Left kidney (tissue), 8 donors: ENCODE measurements at places on chromosomes 4 and X. TPM values are rescaled to one million over a fixed set of nuclear protein-coding genes. Genes with fewer than 3 reads are reported as not detected.

The IL13RA1 gene
- 58.9 TPM for polyA plus RNA-seq

The MXRA5 gene
- polyA plus RNA-seq = 5.6 TPM

DNA sequence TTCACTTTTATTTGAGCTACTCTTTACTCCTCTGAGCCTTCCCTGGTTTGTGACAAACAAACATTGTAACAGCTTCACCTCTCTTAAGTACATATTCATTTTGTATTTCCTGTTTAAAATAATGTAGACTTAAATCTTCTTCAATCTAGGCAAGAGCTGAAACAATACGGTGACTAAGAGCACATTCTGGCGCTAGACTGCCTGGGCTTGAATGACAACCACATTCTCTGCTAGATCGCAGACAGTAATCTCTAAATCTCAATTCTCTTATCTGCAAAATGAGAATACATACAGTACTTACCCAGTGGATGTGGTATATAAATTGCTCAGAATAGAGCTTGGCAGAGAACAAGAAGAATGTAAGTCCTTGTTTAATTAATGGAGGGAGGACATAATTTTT lies 144.8 kb downstream of the ARAP2 start:
- DNase-seq = no peak

The NEUROG2 gene
- not detected for polyA plus RNA-seq

DNA sequence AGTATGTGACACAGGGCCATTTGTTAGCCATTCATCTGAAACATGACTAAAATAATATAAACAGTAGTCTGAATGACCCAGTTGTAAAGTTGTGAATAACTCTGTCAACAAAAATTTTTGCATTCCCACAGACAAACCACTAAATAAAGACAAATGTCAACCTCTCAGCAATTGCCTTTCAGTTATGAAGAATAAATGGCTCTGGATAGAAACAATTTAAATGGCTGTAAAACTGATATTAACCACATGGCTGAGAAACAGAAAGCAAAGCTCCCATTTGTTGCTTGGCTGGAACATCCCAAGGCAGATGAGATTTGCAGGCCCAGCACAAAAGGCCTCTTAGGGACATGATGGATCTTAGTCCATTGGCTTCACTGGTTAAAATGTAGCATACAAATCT lies 296.3 kb downstream of the GALNTL6 start:
- DNase-seq = no peak

DNA sequence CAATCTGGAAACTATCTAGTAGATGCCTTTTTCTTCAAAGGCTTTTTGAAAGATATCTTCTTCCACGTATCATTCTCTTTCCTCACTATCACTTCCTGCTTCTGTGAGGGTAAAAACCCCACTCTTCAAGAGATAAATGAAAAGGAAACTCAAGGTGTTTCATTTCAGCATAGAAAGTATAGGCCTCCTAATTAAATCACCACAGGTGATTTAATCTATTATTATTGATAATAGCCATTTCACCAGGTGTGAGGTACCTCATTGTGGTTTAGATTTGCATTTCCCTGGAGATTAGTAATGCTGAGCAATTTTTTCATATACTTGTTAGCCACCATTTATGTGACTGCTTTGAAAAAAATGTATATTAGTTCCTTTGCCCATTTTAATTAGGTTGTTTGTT lies 92.0 kb upstream of the EMCN start:
- no peak for DNase-seq

The OTC gene
- not detected for polyA plus RNA-seq

- DNase-seq = no peak
Observed at GRCh38 chr4:152304220-152304619, 231.7 kb downstream of the FBXW7 start.

DNA sequence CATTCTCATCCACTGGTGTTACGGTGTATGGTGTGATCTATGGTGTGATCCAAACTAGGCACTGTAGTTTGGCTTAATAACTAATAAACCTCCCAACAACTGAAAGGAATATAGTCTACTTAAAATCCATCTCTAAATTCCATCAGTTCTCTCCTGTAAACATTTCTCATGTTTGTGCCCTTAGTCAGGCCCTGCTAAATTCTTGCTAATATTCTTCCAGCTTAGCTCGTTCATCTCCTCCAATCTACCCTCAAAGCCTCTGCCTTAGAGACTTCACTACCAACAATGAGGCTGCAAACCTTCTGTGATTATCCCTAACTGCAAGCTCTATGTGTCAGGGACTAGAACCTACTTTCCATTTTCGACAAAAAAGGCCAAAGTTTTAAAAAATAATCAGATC lies 28.1 kb downstream of the ZAR1 start:
- no peak for DNase-seq

The STK32B gene
- polyA plus RNA-seq = 11.1 TPM

GRCh38 chr4:112938461-112939058 lies 110.9 kb upstream of the ANK2 start:
- peak; percentile 57 for DNase-seq

DNA sequence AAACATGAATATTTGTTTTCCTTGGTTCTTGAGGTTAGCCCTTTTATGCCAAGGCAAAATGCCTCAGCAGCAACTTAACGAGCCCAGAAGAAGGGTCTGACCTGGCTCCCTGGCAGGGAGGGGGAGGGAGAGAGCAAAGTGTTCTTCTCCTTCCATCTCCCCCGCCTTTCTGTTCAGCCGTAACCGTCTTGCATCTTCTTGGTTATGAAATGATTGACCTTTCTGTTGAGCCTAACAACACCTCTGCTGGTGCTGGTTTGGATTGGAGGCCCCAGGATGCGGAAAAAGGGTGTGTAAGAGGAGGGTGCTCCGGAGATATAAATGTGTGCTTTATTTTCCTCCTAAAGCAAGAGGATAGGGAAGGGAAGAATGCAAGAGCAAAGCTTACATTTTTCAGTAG lies 44.7 kb downstream of the PTTG2 start:
- no peak for DNase-seq

The NBDY gene
- 99.7 TPM for polyA plus RNA-seq

DNA sequence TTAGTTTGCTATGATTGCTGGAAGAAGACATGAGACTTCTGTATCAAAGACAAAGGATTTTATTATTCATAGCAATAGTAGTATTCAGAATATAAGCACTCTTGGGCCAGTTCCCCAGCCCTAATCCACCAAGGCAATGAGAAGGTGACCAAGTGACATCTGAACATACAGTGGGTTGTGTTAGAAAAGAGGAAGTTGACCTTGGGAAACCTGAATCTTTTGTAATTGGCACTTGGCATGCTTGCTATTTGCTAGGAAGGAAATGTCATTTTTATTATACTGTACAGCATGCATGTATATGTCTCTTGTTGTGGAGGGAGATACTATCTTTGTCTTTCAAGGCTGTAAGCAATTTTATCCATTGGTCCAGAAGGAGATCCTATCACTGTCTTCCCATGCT lies 216.1 kb upstream of the FAT1 start:
- no peak for DNase-seq

DNA sequence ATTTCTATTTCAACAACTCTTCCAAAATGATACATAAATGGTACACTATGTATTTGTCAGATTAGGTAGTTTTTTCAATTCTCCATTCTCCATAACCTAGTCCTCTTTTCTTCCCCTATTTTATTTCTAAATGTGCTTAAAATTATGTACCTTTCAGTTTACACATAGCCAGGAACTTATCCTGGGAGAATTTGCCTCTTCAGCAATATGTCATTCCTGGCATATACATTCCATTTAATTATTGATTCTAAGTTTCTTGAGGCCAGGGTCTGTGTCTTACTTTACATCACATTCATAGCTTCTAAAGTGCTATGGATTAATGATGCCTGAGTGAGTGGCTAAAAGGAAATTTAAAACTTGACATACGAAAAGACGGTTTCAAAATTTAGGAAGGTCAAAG lies 199.8 kb downstream of the PDGFRA start:
- no peak for DNase-seq

- no peak for DNase-seq
Observed at GRCh38 chrX:24423960-24424359, 41.1 kb upstream of the PDK3 start.

The ABCD1 gene
- polyA plus RNA-seq = 6.4 TPM

DNA sequence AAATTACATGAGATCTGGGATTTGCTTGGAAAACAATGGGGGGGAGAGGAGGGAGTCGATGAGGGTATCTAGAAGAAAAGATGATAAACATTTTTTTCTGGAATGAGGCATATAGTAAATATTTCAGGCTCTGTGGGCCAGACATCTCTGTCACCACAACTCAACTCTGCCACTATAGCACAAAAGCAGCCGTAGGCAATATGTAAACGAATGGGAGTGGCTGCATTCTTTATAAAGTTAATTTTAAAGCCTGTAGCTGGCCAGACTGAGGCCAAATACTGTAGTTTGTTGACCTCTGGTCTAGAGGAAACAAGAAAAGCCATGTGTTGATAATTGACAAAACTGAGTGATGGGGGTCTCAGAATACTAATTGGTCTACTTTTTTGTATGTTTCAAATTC lies 14.1 kb upstream of the TCEANC start:
- DNase-seq = no peak

- no peak for DNase-seq
Observed at GRCh38 chr4:21901831-21902230, 46.7 kb downstream of the KCNIP4 start.
